DMS79 (cell line): ENCODE measurements at places on chromosomes 12 and 14.

- no peak for DNase-seq
Observed at GRCh38 chr14:77043984-77044485, 15.5 kb upstream of the IRF2BPL start.

- no peak for DNase-seq
Observed at GRCh38 chr12:104583301-104583700, 126.6 kb downstream of the CHST11 start.

GRCh38 chr14:67464377-67464776, 24.1 kb downstream of the TMEM229B start:
- DNase-seq, result no peak

GRCh38 chr14:25622763-25623162, 572.8 kb upstream of the STXBP6 start:
- peak; percentile 66 for DNase-seq

- DNase-seq, result no peak
Observed at GRCh38 chr12:46831335-46832129, 5.7 kb upstream of the SLC38A4 start.

- no peak for DNase-seq
Observed at GRCh38 chr14:64973026-64973442, 898 bp upstream of the RAB15 start.

DNA sequence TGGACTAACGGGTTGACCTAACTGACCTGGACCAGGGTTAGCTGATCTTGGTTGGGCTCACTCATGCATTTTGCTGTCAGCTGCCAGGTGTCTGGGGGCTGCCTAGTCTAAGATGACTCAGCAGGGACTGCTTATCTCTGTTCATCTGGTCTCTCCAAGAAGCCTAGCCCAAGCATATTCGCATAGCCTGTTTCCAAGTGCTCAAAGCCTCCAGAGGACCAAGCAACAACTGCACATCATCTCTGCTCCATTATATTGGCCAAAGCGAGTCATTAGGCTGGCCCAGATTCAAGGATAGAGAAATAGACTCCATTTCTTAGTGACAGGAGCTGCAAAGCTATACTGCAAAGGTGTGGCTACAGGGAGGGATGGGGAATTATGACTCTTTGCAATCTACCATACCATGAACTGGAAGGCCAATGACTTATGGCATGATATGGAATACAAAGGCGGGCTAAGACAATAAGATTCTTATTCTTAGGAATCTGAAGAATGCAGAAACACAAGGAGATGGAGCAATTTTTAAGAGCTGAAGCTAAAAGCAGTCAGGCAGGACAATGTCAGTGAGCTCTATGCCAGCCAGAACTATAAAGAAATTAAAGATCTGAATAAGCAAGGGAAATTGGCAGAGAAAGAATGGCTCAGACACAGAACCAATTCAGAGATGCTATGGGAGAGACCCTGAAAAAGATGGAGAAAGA, 194.6 kb upstream of the FSCB start:
- DNase-seq, result no peak

- no peak for DNase-seq
Observed at GRCh38 chr12:57756406-57757341, 1.8 kb downstream of the MARCHF9 start.

- DNase-seq, result no peak
Observed at GRCh38 chr12:55850893-55851292, 8.2 kb upstream of the MMP19 start.

DNA sequence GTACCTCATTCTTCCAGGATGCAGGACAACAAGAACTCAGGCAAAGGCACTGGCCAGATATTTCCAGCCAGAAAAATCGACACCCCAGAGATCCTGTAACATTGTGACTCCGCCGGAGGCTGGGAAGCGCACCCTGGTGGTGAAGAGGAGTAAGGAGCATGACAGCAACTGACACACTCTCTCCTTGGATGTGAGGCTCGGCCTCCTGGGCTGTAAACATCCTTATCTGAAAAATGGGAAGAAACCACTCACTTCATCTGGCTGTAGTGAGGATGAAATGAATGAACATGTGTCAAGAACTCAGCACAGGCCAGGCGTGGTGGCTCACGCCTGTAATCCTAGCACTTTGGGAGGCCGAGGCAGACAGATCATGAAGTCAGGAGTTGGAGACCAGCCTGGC, 27.5 kb downstream of the TCHP start:
- DNase-seq, result no peak

GRCh38 chr14:52005625-52006024, 16.3 kb downstream of the RTRAF start:
- no peak for DNase-seq

- DNase-seq, result no peak
Observed at GRCh38 chr12:81570234-81570633, 188.9 kb downstream of the PPFIA2 start.

DNA sequence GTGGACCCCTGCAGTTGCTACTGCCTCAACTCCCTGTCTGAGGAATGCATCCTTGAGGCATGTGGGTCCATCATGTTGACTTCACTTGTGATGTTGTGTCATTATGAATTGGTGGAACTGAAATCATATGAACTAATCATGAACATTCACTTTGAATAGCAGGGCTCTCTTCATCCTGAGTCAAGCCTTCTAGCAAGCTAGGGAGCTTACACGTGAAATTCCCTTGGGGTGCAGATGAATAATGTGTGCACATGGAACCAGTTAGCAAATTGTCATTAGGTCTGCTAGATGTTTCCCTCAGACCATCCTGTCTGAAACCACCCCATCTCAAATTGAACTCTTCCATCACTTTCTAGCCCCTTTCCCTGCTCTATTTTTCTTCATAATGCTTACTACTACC, 3.6 kb downstream of the COQ6 start:
- DNase-seq, result no peak

GRCh38 chr12:2429032-2429431, 365.7 kb upstream of the FKBP4 start:
- no peak for DNase-seq

GRCh38 chr14:54609576-54609975, 42.6 kb downstream of the SAMD4A start:
- DNase-seq, result no peak

- DNase-seq, result no peak
Observed at GRCh38 chr14:67131691-67132090, 57.5 kb upstream of the GARIN2 start.

DNA sequence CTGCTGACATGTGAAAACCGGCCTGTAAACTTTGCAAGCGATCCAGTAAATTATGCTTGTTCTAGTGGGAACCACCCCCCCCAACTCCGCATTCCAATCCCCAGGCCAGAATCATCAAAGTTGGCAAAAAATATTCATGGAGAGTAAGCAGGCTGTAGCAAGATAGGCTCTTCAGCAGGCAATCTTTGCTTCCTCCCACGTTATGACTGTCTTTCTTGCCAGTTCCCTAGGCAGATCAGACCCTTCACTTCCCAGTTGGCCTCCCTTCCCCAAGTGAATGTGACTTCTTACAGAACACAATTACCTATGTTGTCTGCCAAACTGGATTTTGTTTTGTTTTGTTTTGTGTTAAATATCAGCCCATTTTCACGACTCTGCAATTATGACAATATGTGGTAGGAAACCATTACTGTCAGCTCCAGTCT, 1.2 kb upstream of the PTGER2 start:
- no peak for DNase-seq

DNA sequence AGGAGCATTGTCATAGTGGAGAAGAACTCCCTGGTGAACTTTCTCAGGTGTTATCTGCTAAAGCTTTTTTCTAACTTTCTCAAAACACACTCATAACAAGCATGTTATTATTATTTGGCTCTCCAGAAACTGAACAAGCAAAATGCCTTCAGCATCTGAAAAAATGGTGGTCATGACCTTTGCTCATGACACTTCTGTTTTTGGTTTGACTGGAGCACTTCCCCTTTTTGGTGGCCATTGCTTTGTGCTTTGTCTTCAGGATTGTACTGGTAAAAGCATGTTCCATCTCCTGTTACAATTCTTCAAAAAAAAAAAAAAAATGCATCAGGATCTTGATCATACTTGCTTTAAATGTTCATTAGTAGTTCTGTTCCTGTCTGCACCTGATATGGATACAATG, 1241.6 kb upstream of the USP15 start:
- no peak for DNase-seq

- DNase-seq, result peak; percentile 87
Observed at GRCh38 chr14:68306934-68307789, 485.7 kb downstream of the ZFP36L1 start.

GRCh38 chr12:123033392-123034021, 53.0 kb downstream of the ARL6IP4 start:
- DNase-seq, result no peak

- DNase-seq, result no peak
Observed at GRCh38 chr14:89618330-89618708, 201.3 kb upstream of the FOXN3 start.

DNA sequence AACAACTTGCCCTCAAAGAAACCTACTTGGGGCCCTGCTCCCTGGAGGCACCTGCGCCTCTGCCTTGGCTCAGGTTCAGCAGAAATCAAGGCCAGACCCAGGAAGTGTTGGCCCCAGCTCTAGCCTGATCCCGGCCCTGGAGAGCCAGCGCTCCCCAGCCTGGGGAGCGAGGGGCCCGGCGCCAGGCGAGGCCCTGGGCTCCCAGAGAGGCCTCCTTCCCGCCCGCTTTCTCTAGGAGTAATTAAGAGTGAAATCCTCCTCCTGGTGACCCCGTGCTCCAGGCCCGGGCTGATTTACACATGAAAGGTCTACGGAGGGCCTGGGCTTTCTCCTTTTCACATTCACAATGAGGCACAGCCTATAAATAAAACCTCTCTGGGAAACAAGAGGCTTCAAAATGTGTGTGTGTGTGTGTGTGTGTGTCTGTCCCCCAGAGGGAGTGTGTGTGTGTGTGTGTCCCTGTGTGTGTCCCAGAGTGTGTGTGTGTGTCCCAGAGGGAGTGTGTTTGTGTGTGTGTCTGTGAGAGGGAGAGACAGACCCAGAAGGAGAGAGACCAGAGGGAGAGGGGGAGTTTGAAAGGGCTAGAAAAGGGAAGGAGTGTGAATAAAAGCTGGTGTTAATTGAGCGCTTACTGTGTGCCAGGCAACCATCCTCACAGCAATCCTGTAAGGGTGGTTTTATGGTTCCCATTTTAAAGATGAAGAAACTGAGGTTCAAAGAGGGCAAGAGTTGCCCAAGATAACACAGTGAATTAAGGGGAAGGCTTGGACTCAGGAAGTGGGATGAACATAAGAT, 23.8 kb upstream of the COX6A1 start:
- no peak for DNase-seq

- DNase-seq, result no peak
Observed at GRCh38 chr12:64392221-64392620, 1.7 kb upstream of the C12orf56 start.

GRCh38 chr12:22935090-22935489, 310.1 kb downstream of the ETNK1 start:
- no peak for DNase-seq

- DNase-seq, result no peak
Observed at GRCh38 chr14:33362934-33363333, 424.3 kb downstream of the NPAS3 start.

- DNase-seq, result peak; percentile 11
Observed at GRCh38 chr14:61894452-61895077, 132.3 kb downstream of the SNAPC1 start.

DNA sequence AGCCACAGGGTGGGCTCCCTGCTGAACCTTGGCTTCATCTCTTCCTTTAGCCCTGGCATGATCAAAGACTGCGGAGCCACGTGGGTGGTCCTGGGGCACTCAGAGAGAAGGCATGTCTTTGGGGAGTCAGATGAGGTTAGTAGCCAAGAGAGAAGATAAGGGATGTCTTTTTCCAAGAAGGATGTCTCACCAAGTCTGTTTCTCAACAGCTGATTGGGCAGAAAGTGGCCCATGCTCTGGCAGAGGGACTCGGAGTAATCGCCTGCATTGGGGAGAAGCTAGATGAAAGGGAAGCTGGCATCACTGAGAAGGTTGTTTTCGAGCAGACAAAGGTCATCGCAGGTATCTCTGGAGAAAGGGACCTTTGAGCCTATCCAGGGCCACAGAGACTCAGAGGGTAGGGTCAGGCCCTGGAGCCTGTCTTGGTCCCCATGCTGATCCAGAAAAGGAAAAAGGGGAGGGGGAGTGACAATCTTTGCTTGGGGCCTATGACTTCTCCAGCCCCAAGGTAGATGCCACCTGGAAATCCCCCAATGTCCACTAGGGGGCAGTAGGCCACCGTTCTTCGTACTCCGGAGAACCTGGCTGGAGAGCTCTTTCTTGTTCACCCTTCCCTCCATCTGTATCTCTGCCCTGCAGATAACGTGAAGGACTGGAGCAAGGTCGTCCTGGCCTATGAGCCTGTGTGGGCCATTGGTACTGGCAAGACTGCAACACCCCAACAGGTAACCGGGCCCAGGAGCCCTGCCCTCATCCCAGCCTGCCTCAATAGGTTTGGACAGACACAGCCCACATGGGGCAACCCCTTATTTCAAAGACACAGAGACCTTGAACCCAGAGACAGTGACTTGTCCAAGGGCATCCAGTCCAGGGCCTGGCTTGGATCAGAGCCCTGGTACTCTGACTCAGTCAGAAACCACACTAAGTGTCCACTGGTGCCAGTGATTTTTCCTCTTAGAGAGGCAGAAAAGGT, 2.0 kb downstream of the TPI1 start:
- DNase-seq, result peak; percentile 69

GRCh38 chr12:57845478-57846284, 848 bp downstream of the CTDSP2 start:
- DNase-seq, result no peak

- DNase-seq, result peak; percentile 74
Observed at GRCh38 chr14:63276492-63277342, 42.0 kb downstream of the GPHB5 start.

DNA sequence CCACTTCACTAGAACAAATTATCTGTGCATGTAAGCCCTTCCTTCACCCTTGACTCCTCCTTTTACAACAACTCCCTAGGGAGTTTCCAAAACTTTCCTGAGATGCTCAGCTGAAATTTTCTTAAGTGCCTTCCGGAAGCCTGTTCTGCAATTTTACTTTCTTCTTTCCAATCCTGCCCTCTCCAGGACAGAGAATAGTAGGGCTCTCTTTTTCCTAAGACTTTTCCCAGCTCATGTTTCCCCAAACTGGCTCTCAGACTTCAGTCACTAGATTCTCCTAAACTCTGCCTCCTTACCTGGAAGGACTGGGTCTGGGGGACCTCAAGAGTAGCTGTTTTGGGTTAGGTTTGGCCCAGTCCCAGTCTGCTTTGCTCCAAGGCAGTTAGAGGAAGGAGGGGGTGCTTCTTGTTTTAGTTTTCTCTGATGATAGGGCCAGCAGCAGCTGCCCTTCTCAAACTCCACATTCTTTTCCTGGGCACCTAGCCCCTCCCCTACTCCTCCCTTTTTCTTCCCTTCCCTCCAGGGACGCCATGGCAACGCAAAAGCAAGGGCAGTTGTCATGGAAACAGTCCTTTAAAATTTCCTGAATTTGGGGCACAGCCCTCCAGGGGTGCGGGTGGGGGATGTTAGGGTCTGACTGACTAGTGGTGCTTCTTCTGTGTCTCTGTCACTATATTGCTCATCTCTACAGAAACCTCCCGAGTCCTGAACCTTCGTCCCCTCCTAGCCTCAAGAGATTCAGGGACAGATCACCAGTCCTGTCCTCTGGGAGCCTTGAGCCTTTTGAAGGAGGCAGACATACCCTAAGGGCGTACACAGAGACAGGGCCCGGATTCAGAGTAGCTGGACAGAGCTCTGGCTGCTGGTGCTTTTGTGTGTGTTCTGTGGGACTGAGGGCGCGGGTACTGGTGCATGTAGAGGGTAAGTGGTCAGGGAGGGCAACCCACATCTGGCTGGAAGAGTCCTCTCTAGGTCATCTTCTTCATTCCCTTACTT, 17.0 kb downstream of the PPP1R1A start:
- DNase-seq, result no peak

- no peak for DNase-seq
Observed at GRCh38 chr12:89791286-89791685, 82.6 kb upstream of the ATP2B1 start.
